ENCODE measurements at places on chromosomes 2 and 18.

DNA sequence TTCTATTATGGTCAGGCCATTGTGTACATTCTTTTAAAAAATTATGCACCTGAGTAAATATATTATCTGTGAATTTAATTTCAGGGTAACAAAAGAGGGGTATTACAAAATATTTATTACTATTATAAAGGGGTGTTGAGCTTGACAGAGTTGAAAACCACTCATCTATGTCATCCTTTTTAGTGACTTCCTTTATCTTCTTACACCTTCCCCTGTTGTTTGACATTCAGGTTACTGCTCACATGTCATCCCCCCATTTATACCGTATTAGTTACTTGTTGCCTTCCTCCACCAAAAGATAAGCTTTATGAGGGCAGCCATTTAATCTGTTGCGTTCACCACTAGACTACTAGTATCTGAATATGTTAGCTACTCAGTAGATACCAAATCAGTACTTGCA is 291.2 kb downstream of the BCL2 start:
- no peak for DNase-seq

DNA sequence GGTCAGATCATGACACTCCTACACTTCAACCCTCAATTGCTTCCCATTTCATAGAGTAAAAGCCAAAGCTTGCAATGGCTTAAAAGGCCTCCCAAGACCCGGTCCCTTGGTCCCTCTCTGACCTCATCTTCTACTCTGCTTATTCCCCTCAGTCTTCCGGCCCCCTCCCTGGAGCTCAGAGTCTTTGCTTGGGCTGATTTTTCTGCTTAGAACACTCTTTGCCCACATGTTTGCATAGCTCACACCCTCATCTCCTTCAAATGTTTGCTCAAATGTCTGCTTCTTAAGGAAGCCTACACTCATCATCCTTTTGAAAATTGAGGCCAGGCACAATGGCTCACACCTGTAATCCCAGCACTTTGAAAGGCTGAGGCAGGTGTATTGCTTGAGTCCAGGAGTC is 65.6 kb upstream of the CAPN13 start:
- DNase-seq = no peak

DNA sequence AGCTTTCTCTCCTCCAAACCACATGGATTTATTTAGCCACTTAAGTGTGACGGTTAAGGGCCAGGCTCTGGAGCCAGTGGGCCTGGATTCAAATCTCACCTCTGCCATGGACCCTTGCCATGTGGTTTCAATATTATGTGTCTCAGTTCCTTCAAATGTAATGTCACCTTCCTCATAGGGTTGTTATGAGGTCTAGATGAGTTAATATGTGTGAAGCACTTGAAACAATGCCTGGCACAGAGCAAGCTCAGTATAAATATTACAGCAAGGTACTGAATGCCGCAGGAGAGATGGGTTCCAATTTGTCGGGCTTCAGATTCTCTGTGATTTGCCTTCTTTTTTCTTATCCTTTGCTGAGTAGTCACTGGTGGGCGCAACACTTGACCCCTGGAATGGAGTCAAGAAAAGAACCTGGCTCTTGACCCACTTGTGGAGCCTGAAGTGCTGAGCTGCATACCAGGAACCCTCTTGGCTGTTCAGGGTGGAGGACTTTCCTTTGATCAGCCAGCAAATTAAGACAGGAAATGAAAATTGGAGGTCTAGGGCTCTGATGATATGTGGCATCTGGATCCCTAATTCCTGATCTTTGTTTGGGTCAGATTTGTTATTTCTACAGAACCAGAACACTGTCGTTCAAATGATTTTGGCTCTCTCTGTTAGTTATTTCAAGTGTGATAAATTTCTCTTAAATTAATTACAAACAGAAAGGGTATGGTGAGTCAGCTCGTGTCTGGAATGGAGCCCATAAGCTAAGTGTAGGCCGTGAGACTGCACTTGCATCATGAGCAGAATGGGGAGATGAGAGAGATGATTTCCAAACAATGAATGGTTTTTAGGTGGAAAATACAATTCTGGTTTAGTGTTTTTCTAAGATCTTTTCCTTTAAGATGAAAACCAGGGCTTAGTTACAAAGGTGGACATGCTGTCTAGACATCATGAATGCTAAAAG is 293.0 kb downstream of the KCNS3 start:
- DNase-seq = no peak

GRCh38 chr2:41319437-41319836 is 728.4 kb upstream of the PKDCC start:
- DNase-seq = no peak

DNA sequence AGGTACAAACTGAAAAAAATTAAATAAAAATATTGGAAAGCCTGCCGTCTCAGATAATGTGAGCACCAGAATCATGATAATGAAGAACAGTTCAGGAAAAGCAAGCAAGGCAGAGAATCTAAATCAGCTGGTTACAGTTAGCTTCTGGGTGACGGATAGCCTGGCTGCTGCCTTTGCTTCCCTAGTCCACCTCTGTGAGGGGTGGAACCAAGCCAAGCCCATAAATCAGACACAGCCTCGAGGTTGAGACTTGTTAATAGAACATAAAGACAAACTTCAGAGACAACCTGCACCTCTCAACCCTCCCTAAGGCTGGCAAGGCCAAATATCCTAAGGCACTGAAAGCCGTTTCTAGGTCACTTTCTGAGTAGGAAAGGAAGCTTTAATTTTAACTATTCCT is 334.7 kb upstream of the SLC39A10 start:
- no peak for DNase-seq
